ENCODE measurements at places on chromosomes 1 and 21.

DNA sequence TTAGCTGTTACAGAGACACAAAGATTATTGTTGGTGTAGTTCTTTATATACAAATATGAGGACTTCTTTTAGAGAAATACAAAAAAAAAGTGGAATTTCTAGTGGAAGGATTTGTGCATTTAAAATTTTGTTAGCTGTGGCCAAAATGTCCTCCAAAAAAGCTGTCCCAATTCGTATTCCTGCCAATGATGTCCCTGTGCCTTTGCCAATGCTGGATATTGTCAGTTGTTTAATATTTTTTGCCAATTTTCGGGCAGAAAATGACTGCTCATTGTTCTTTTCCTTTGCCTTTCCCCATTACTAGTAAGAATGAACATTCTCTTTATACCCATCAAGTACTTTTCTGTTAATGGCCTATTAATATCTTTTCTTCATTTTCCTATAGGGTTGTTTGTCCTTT lies 110.0 kb upstream of the HOOK1 start:
- no peak for DNase-seq

GRCh38 chr1:201774224-201774982 lies 54.6 kb upstream of the IPO9 start:
- DNase-seq: no peak

DNA sequence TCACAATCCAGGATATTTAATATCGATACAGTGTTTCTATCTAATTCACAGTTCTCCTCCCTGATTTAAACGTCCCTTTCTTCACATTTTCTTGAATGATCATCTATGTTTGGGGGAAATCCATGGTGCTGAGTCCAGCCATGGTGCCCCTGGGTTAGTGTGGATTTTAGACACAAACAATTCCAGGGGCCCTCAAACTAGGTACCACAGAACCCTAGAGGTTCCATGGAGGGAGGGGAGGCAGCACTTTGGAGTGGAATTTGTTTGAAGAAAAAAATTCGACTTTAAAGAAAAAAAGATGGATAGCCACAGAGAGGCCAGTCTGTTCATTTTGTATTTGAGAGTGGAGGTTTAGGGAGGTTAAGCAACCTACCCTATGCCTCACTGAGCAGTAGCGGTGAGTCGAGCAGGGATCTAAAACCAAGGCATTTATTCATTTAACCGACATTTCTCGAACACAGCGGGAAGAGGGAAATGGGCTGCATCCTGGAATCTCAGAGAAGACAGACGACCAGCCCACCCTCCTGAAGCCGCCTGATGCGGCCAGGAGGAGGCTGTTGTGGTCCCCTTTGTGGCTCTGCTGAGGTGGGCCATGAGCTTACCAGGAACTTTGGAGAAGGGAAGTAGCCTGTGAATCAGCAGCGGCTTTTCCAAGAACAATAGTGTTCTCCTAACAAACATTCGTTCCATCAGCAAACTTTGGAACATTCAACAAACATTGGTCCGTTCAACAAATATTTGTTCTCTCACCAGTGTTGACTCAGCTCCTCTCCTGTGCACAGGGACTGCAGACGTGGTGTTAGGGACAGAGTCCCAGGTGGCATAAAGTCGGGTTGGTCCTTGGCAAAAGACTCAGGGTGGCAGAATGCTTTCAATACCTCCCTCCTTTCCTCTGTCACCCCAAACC lies 103.5 kb upstream of the ZBTB40 start:
- no peak for DNase-seq

DNA sequence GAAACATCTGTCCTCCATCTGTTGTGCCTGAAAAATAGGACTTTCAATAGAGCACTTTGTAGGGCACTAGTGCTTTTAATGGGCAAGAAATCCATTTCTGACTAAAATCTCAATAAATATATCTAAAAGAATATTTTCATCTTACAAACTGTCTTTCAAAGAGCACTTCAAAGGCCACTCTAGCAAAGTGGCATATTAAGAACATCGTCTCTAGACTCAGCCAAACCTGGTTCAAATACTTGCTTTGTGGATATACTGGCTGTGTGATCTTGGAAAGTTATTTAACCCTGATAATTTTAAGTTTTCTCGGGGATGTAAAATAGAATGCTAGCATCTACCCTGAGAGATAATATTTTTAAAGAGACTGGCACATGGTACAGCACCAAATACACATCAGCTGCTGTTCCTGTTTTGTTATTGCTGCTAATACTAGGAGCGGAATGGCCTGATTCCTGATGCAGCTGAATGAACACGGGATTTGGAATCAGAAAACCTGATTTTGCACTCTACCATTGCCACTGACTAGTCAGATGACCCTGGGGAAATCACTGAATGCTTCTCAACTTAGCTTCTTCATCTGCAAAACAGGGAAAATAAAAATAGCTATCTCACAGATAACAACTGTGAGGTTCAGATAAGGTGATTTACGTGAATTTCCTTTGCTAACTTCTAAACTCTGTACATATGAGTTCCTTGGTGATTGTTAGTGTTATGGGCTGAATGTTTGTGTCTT lies 25.2 kb upstream of the LRRC8C start:
- DNase-seq: no peak

DNA sequence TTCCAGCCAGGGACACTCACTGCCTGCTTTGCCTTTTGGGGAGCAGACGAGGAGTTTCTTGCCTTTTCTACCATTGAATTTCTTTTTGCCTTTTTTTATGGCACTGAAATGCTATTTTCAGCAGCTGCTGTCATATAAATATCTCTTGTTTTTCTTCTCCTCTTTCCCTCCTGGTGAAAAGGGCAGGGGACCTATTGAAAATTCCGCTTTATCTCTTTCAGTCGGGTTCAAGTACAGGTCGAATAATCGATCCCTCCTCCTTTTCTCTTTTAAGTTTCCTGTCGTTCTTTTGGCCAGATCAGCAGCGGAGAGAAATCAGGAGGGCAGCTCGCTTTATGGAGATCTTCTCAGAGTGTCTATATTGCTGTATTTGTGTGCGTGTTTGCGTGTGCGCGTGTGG lies 67.4 kb upstream of the CASZ1 start:
- DNase-seq: no peak

GRCh38 chr1:33081554-33082305 lies 777 bp downstream of the AZIN2 start:
- DNase-seq: no peak

All from GM12864 (cell line).